ENCODE measurements at places on chromosomes 5 and 9.
A peak's percentile ranks its signal among the peaks of the same experiment; 100 is the strongest.

DNA sequence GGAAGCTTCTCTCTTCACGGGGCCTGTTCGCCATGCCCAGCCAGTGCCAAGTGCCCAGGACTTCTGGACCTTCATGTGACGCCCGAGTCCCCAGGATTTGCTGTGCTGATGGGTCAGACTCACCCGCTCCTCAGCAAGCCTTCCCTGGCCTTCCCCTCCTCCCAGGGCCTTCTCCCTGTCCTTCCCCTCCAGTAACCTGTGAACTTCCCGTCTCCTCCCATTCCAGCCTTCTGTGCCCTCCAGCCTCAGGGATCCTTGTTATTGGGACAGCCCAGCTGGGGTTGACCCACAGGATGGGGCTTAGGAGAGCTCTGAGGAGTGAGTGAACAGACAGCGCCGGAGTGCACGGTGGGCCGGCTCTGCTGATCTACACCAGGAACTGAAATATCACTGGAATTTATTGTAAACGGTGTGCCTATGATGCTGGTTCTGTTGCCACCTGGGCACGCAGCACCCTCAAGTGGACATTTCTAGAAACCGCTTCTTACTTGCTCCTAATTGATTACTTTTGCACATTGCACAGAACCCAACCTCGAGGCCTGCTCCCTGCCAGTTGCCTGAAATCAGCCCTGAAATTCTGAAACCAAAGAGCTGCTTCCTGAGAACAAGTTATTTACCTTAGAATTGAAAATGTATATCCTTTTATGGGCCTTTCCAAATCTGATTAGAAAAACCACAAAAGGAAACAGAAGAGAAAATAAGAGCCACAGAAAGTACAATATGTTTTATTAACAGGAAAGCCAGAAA lies 1.5 kb downstream of the SPAAR start:
- no peak for DNase-seq
- no peak overlapping the region for H3K27ac ChIP-seq
- H3K27me3 ChIP-seq: no peaks in the 10 kb centered on the region
- H3K36me3 ChIP-seq: no peaks in the 10 kb centered on the region
- peaks cover 9% of the 10 kb centered on the region for H3K4me1 ChIP-seq

GRCh38 chr9:131459056-131459455 lies 43.7 kb upstream of the POMT1 start:
- H3K27ac ChIP-seq: no peak overlapping the region
- H3K36me3 ChIP-seq: peaks cover 92% of the 10 kb centered on the region
- H3K4me1 ChIP-seq: no peaks in the 10 kb centered on the region
- H3K27me3 ChIP-seq: no peaks in the 10 kb centered on the region
- DNase-seq: no peak
- no peak overlapping the region for H3K4me3 ChIP-seq

- H3K4me3 ChIP-seq: peak overlapping the region; percentile 70
- H3K27me3 ChIP-seq: no peaks in the 10 kb centered on the region
- H3K4me1 ChIP-seq: peaks cover 7% of the 10 kb centered on the region
- H3K27ac ChIP-seq: peak overlapping the region; percentile 91
- peaks cover 87% of the 10 kb centered on the region for H3K36me3 ChIP-seq
Measured at GRCh38 chr5:180330810-180331646, 22.1 kb downstream of the GFPT2 start.

GRCh38 chr5:56072863-56073766 lies 78.4 kb upstream of the IL6ST start:
- no peak overlapping the region for H3K4me3 ChIP-seq
- H3K4me1 ChIP-seq: no peaks in the 10 kb centered on the region
- DNase-seq: no peak
- no peaks in the 10 kb centered on the region for H3K36me3 ChIP-seq

GRCh38 chr9:121321016-121321503 lies 49.0 kb downstream of the STOM start:
- peaks cover 11% of the 10 kb centered on the region for H3K36me3 ChIP-seq
- no peak overlapping the region for H3K27ac ChIP-seq
- no peak for DNase-seq
- H3K4me1 ChIP-seq: no peaks in the 10 kb centered on the region
- no peaks in the 10 kb centered on the region for H3K27me3 ChIP-seq
- no peak overlapping the region for H3K4me3 ChIP-seq

GRCh38 chr5:63963926-63964325 lies 1.7 kb upstream of the HTR1A start:
- no peak for DNase-seq
- H3K4me1 ChIP-seq: no peaks in the 10 kb centered on the region
- H3K4me3 ChIP-seq: no peak overlapping the region
- peaks cover 14% of the 10 kb centered on the region for H3K36me3 ChIP-seq

DNA sequence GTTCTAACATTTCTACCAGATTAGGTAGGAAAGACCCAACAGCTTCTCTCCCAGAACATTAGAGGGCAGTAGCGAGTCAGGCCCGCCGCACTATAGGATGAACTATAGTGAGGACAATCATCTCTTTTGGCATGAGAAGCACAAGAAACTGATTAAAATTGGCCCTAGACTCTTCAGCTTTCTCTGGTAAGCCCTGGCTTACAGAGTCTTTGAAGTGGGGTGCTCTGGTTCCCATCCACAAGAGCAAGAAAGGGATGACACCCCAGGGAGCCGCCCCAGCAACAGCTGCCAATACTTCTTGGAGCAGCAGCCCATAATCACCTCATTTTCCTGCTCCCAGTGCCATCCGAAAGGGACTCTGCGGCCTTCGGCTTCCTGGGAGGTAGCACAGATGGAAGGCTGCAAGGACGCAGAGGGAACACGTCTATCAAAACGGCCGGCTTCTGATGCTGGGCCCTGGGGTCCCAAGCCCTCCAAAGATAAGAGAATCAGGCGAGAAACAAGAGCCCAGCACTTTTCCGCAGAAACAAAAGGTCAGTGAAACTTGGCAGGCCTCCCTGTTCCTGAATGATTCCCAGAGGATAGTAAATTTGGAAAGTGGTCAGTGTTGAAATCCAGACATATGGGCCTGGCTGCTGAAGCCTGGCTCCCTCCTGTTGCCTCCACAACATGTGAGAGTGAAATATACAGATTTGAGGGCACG lies 69.3 kb downstream of the HSD17B3 start:
- DNase-seq: peak; percentile 62
- H3K27ac ChIP-seq: no peak overlapping the region
- no peaks in the 10 kb centered on the region for H3K36me3 ChIP-seq

DNA sequence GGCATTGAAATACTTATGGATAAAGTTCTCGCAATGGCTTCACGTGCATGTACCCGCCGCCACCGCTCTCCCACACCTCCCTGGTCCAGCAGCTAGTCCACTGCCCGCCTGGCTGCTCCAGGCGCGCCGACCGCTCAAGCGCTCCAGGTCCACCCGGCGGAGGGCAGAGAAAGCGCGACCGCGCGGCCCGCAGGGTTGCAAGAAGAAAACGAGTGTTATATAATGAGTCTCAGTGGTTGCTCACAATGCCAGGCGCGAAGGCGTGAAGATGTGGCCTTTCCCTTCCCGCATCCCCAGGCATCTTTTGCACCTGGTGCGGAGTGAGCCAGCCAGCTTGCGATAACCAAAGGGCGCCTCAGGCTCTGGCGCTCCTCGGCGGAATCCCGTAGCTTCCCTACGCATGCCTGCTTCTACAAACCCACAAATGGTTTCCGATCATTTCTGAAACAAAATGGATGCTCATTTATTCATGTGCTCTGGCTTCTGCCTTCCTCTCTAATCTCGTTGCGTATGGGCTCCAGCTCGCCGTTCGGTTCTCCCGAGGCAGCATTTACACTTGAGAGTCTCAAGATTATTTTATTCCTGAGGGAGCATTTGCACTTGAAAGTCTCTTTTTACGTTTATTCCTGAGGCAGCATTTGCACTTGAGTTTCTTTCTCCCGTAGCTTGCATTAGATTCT lies 25.7 kb downstream of the CDKN2A start:
- no peaks in the 10 kb centered on the region for H3K4me1 ChIP-seq
- H3K4me3 ChIP-seq: no peak overlapping the region
- H3K36me3 ChIP-seq: peaks cover 3% of the 10 kb centered on the region
- peak; percentile 57 for DNase-seq

DNA sequence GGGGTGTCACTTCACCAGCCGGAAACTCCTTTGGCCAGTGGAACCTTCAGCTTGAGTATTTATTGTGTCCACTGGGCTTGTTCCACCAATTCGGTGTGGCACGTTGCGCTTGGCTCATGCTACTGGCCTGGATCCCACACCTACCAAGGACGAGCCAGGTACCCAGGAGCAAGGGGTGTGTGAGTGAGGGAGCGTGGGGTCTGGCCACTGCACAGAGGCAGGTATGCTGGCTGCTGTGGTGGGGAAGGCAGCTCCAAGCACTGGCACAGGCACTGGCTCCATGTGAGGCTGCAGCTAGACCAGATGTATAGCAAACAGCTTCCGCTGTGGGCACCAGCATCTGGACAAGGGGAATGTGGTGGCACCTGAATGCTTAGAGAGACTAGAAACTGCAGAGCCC lies 28.1 kb upstream of the CYLC2 start:
- no peaks in the 10 kb centered on the region for H3K36me3 ChIP-seq
- DNase-seq: no peak
- H3K27ac ChIP-seq: no peak overlapping the region
- no peak overlapping the region for H3K4me3 ChIP-seq
- no peaks in the 10 kb centered on the region for H3K4me1 ChIP-seq

GRCh38 chr5:10332301-10332700 lies 21.2 kb upstream of the MARCHF6 start:
- no peaks in the 10 kb centered on the region for H3K4me1 ChIP-seq
- H3K4me3 ChIP-seq: peak overlapping the region; percentile 39
- H3K27ac ChIP-seq: no peak overlapping the region
- no peaks in the 10 kb centered on the region for H3K36me3 ChIP-seq
